ENCODE measurements at places on chromosomes 12 and 14. TPM values are rescaled to one million over a fixed set of nuclear protein-coding genes. Genes with fewer than 3 reads are reported as not detected.

Gene ACRBP
- total RNA-seq: 18.0 TPM

Gene MUCL1
- total RNA-seq: not detected

Gene NUDT4
- 147 TPM for total RNA-seq

Gene SAMD15
- 0.11 TPM for total RNA-seq

Gene KCNK13
- not detected for total RNA-seq

Gene GALNT4
- 3.4 TPM for total RNA-seq

Gene ATXN2
- total RNA-seq: 66.3 TPM

Gene NKX2-1
- 0.11 TPM for total RNA-seq

Gene HOXC12
- total RNA-seq: 0.27 TPM

Gene KITLG
- total RNA-seq: 0.09 TPM

Gene KIF26A
- total RNA-seq: 0.04 TPM

Gene HNF1A
- not detected for total RNA-seq

Gene SPX
- 0.11 TPM for total RNA-seq

DNA sequence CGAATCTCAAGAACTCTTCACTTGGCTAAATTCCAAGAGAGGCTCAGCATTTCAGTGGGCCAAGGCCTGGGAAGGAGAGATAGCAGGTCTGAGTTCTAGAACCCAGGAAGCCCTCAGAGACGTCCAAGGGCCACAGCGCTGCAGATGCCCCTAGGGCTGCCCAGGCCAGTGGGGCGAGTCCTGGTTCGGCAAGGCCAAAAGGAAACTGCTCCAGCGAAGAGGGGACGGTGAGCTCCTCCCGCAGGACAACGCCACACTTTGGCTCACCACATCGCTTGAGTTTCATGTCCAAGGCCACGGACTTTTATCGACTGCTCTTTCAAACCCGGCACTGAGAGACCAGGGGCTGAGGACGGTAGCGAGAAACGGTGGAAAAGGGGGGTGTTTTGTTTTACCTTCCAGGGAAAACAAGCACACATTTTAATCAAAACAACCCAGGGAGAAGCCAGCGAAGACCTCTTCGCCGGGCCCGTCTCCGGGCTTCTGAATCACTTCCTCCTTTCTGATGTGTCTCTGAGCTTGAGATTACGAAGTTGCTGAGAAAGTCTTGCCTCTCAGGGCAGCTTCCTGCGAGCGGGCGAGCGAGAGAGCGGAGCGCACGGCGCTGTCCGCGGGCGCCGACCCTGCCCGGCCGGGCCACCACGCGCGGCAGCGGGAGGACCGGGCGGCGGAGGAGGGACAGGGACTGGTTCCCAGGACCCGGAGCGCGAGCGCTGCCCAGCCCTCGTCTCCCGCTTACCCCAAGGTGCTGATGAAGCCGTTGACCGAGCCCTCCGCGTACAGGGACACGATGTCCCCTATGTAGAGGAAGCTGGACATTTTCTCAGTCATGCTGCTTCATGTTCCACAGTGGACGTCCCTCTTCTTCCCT is 808 bp downstream of the ITPR2 start:
- H3K27me3 ChIP-seq: no peaks in the 10 kb centered on the region
- H3K27ac ChIP-seq: peak overlapping the region; percentile 29
- DNase-seq: peak; percentile 79
- peaks cover 3% of the 10 kb centered on the region for H3K4me1 ChIP-seq
- H3K36me3 ChIP-seq: no peaks in the 10 kb centered on the region

GRCh38 chr14:24369907-24370687 is 2.1 kb downstream of the NFATC4 start:
- no peak overlapping the region for H3K27ac ChIP-seq
- H3K4me1 ChIP-seq: peaks cover 49% of the 10 kb centered on the region
- H3K36me3 ChIP-seq: no peaks in the 10 kb centered on the region
- no peak overlapping the region for H3K4me3 ChIP-seq

DNA sequence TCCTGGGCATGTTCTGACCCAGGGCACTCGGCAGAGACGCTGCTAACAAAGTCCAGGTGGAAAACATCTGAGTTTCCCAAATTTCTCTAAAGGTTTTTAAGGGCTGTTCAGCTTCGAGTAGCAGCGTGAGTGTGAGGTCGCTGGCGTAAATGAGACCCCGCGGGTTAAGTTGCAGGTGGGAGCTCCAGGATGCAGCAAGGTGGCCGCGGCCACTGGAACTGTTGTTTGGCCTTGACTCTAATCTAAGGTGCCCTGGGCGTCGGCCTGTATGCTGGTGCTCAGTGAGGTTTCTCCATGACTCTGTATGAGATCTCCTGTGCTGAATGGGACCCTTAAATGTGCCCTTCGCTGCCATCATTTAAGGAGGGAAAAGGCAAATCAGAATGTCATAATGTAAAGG is 50.7 kb downstream of the ELK3 start:
- H3K36me3 ChIP-seq: no peaks in the 10 kb centered on the region
- H3K27ac ChIP-seq: no peak overlapping the region
- H3K4me1 ChIP-seq: peaks cover 17% of the 10 kb centered on the region

DNA sequence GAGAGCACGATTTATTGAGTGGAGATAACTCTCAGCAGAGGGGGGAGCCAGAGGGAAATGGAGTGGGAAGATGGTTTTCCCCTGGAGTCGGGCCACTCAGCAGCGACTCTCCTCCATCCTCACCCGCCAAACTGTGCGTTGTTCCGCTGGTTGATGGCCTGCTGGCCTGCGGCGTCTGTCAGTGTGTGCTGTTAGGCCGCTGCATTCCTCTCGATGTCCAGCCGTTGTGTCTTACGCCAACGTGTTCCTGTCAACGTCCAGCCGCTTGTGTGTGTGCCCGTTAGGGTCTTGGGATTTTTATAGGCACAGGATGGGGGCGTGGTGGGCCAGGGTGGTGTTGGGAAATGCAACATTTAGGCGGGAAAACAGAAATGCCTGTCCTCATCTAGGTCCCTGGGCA is 69.2 kb downstream of the PTPRQ start:
- DNase-seq: no peak
- H3K27me3 ChIP-seq: no peaks in the 10 kb centered on the region
- H3K4me3 ChIP-seq: no peak overlapping the region
- H3K27ac ChIP-seq: no peak overlapping the region
- no peaks in the 10 kb centered on the region for H3K36me3 ChIP-seq
- H3K4me1 ChIP-seq: no peaks in the 10 kb centered on the region

DNA sequence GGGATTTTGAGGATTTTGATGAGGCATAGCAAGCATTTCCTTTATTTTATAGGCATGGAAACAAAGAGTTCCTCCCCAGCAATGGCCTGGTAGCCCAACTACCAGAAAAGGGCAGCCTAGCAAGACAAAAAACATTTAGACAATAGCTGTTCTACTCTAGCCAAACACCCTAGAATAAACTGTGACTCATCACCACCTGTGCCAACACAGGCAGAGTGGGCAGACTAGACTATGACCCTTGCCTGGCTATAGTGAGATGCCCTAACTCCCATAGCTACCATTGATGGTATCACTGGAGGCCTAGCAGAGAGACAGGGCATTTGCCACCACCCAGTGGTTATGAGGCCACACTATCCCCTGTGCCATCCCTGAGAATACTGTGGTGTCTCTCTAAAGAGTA is 15.5 kb upstream of the CCER1 start:
- no peaks in the 10 kb centered on the region for H3K36me3 ChIP-seq
- H3K27ac ChIP-seq: no peak overlapping the region
- DNase-seq: no peak
- H3K4me1 ChIP-seq: no peaks in the 10 kb centered on the region
- no peak overlapping the region for H3K4me3 ChIP-seq

DNA sequence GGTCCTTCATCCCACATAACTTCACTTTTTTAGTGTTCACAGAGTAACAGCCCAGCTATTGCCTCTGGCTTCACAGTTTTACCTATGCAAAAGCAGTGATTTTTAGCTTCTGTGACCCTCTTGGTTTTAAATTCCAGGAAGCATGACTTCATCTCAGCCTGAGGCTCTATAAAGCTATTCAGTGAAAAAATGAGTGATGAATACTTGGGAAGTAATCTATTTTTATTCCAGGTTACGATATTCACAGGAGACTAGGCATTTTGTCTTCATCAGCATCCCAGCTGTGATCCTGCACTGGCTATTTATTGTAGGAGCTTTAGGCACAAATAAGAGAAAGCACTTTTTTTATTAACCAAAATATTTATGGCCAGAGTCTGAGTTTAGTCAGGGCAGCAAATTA is 164.8 kb downstream of the SNAPC1 start:
- no peak overlapping the region for H3K27ac ChIP-seq
- H3K36me3 ChIP-seq: no peaks in the 10 kb centered on the region
- H3K4me3 ChIP-seq: no peak overlapping the region
- DNase-seq: no peak

GRCh38 chr12:69044887-69045286 is 111.9 kb upstream of the CPM start:
- no peaks in the 10 kb centered on the region for H3K36me3 ChIP-seq
- DNase-seq: no peak
- no peak overlapping the region for H3K4me3 ChIP-seq
- no peaks in the 10 kb centered on the region for H3K4me1 ChIP-seq

GRCh38 chr12:112900298-112901145 is 6.2 kb upstream of the OAS1 start:
- H3K27ac ChIP-seq: no peak overlapping the region
- peaks cover 11% of the 10 kb centered on the region for H3K27me3 ChIP-seq
- H3K36me3 ChIP-seq: no peaks in the 10 kb centered on the region
- H3K4me1 ChIP-seq: no peaks in the 10 kb centered on the region
- H3K4me3 ChIP-seq: no peak overlapping the region
- DNase-seq: peak; percentile 46

GRCh38 chr14:23243066-23243465 is 5.3 kb downstream of the RNF212B start:
- no peaks in the 10 kb centered on the region for H3K36me3 ChIP-seq
- no peaks in the 10 kb centered on the region for H3K4me1 ChIP-seq
- peak; percentile 20 for DNase-seq
- no peak overlapping the region for H3K27ac ChIP-seq

DNA sequence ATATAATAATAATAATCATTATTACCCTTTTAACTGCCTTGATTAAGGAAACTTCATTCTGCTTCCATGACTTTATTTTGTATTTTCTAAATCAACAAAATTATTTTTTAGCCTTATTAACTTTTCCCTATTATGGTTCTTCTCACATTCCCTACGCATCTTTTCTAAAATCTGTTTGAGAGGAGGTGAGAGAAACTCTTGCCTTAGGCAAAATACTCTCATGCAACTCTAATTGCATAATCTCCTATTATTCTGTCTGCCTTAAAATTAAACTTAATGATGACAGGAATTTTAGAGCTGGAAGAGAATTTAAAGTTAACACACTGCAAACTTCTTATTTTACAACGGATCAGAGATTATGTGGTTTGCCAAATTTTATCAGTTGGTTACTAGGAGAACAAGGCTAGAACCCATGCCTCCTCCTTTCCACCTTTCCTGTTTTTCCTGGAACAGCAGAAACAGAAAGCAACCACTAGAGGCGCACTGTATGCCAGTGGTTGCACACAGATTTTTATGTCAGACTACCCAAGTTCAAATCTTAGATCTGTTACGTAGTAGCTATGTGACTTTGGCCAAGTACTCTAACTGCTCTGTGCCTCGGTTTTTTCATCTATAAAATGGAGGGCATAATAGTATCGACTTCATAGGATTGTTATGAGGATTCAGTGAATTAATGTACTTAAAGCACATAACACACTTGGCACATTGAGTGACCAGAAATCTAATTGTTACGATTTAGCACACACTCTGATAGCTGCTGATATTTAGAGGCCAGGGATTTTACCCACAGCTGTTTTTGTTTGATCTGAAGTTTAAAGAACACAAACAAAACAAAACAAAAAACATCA is 4.3 kb upstream of the BRMS1L start:
- H3K27ac ChIP-seq: no peak overlapping the region
- no peak overlapping the region for H3K4me3 ChIP-seq
- DNase-seq: peak; percentile 32
- H3K27me3 ChIP-seq: no peaks in the 10 kb centered on the region
- H3K4me1 ChIP-seq: peaks cover 3% of the 10 kb centered on the region

- H3K4me1 ChIP-seq: peaks cover 14% of the 10 kb centered on the region
- H3K36me3 ChIP-seq: peaks cover 3% of the 10 kb centered on the region
- no peak overlapping the region for H3K4me3 ChIP-seq
- no peaks in the 10 kb centered on the region for H3K27me3 ChIP-seq
- DNase-seq: peak; percentile 6
Observed at GRCh38 chr12:49825971-49826421, 2.2 kb downstream of the NCKAP5L start.

GRCh38 chr12:51661836-51662235 is 70.8 kb downstream of the SCN8A start:
- peaks cover 7% of the 10 kb centered on the region for H3K27me3 ChIP-seq
- H3K36me3 ChIP-seq: no peaks in the 10 kb centered on the region
- H3K4me3 ChIP-seq: no peak overlapping the region
- H3K27ac ChIP-seq: no peak overlapping the region

DNA sequence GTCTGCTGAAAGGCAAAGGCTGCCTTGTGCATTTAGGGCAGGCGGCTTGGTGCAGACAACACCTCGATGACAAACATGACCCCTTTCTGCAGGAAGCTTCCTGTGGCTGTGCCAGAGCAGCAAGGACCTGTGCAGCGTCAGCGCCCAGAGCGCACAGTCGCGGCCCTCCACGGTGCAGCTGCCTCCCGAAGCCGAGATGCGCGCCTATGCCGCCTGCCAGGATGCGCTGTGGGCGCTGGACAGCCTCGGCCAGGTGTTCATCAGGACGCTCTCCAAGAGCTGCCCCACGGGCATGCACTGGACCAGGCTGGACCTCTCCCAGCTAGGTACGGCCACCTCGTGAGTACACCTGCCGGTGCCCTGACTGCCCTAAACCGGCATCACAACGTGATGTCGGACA is 57.3 kb downstream of the ANKRD9 start:
- no peaks in the 10 kb centered on the region for H3K36me3 ChIP-seq
- DNase-seq: no peak
- H3K27ac ChIP-seq: no peak overlapping the region
- no peaks in the 10 kb centered on the region for H3K27me3 ChIP-seq
- peaks cover 8% of the 10 kb centered on the region for H3K4me1 ChIP-seq

GRCh38 chr14:72383865-72384264 is 451.6 kb downstream of the RGS6 start:
- no peak overlapping the region for H3K27ac ChIP-seq
- H3K27me3 ChIP-seq: no peaks in the 10 kb centered on the region
- DNase-seq: no peak
- H3K4me1 ChIP-seq: no peaks in the 10 kb centered on the region

Data from K562 (cell line).